ENCODE measurements at places on chromosomes 13 and 19.

- no peak for DNase-seq
Measured at GRCh38 chr13:66266761-66267160, 963.4 kb downstream of the PCDH9 start.

- no peak for DNase-seq
Measured at GRCh38 chr13:110421696-110422385, 114.8 kb downstream of the COL4A2 start.

GRCh38 chr13:20193162-20193906, 596 bp upstream of the GJB2 start:
- no peak for DNase-seq

DNA sequence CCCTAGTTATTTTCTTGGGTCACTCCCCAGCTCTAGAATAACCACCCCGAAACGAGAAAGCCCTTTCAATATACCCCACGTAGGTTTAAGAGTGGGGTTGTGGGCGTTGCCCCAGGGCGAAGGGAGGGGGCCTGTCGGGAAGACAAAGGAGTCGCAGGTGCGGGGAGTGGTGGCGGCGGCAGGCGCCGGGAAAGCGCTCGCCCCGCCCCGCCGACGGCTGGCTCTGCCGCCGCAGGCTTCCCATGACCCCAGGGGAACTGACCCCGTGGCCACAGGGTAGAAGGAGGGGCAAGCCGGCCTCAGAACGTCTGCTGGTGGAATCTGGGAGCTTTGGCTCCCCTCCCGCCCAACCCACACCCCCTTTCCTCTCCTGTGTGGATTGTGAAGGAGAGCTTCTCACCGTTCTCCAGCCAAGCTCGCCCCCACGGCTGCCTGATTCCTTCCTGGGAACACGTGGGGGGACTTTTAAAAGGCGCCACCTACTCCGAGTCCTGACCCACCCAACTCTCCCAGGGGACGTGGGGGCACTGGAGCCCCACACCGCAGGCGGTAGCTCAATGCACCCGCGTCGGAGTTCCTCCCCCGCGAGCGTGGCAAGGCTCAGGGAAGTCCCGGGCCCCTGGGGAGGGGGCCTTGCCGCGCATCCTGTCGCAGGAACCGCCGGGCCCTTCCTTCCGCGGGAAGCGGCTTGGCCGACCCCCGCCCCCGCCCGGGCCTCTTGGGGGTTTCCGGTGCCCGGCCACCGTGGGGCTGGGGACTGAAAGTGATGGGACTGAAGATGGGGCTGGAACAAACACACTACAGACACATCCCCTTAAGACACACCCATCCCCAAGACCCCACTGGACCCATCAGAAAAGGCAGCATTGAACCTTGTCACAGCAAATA, 5.5 kb downstream of the IER2 start:
- DNase-seq: peak; percentile 42

DNA sequence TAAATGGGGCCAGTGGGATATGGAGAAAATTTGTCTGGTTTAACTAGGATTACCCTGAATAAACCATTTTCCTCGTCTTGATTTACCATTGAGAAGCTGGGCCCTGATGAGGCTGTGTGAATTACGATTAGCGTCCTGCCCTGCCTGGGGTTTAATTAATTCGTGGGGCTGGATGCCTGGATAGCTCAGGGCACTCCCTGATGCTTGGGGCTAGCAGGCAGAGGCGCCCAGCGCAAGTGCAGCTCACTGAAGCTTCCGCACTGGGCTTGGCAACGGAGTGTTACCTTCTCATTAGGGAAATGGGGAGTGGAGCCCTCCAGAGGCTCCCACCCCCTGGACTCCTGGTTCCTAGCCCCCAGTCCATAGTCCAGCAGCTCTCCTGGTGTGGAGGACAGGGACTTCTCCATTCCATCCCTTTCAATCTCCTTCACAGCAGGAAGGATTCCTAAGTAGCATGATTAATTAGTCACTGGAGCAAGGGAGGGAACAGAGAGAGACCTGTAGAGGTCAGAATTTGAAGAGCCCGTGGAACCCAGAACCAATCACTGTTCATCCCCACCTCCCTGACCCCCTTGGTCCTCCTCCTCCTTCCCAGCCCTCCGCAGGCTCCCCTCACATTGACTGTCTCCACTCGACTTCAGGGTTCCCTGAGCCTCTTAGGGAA, 107.2 kb downstream of the UQCRFS1 start:
- DNase-seq: no peak

Data from activated T-helper 1 cell treated with anti-CD3 and anti-CD28 coated beads, Interleukin-2, amount 50 U/mL, for 16 hours (primary cell).